Activated CD4-positive, CD25-positive, alpha-beta regulatory T cell (primary cell): ENCODE measurements at places on chromosomes 2 and 18.

- DNase-seq: no peak
These were observed 114.0 kb downstream of the GATA6 start for GRCh38 chr18:22283397-22283796.

- DNase-seq: no peak
These were observed 377.7 kb downstream of the TDRD15 start for GRCh38 chr2:21501376-21502027.

DNA sequence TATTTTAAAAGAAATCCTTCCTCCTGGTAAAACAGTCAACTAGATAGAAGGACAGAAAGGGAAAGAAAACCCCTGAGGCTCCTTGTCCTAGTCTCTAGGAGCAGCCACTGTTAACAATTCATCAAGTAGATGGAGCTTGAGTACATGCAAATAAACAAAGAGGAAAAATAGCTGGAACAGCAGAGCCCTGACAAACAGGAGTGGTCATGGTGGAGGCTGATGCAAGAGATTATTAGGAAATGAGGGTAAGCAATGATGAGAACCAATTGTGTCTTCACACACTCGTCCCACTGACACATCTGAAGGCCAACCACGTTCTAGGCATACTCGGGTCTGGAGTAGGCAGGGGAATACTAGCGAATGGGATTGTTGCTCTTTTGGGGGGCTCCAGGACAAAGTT lies 9.2 kb downstream of the DLGAP1 start:
- no peak for DNase-seq

DNA sequence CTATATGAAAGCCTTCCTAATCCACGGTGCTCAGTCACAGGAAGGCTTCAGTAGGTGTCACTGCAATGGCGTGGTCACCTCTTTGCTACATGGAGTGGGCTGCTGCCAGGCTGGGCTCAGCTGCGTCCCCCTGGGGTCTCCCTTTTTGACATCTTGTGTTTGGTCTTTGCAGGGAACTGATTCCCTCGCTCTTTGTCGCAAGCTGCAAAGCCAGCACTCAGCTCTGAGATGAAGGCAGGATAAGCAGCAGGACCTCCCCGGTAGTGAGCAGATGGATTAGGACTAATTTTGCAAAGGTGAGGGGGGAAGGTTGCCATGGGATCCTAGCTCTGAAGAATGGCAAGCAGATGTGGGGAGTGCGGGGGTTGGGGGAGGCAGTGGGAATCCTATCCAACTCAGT lies 173.9 kb upstream of the ARL4C start:
- DNase-seq: no peak

DNA sequence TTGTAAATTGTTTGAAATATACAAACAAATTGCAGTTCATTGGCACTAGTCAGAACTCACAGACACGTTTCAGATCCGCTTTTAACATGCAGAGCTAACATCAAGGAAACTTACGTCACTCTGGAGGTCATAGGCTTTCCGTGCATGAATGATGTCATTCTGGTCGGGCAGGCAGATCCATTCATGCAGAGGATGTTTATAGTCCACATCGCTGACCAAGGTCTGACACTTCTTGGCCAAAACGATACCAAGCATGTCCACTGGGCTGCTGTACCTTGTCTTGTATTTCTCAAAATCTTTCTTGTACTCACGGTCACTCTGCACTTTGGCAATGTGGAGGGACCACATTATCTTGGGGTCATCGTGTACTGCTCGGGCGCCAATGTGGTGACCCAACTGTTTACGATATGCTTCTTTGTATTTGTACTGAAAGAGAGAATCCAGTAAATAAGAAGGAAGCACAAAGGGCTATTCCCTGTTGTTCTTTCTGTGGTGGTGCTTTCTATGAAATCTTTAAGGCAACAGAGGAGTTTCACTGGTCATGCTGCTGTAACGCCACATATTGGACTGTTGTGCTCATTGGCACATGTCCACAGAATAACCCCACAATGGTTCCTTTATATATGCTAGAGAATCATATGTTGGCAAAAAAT lies 114.8 kb downstream of the NEB start:
- no peak for DNase-seq

DNA sequence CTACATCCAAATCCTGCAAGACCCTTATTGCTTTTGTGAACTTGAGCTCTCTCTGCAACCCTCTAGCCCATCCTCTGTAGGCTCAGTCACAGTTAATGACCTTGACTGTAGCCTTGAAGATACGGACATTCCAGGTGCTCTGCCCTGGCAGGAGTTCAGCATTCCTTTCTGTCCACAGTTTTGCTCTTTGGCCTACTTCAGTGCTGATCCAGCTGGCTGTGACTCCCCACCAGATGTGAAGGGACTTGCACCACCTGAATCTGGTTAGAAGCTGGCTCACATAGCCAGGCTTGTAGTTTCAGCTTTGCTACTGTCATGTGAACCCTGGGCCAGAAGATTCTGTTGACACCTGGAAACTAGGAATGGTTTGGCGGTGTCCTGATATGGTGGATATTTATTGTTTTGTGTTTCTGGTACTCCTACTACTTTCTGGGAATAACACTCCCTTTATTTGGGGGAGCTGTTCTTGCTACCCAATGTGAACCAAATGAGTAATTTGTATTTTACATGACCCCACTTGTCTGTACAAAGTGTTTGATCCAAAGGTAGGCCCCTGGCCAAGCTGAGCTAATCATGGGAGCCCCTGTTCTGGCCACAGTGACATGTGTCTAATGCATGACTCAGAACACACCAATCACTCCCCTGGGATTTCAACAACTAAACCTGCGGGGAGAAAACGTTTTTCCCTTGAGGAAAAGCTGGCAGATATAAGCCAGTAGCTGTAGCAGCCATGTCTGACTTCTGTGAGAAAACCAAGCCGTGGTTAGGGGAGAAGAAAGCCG lies 73.4 kb downstream of the CDCA7 start:
- no peak for DNase-seq

DNA sequence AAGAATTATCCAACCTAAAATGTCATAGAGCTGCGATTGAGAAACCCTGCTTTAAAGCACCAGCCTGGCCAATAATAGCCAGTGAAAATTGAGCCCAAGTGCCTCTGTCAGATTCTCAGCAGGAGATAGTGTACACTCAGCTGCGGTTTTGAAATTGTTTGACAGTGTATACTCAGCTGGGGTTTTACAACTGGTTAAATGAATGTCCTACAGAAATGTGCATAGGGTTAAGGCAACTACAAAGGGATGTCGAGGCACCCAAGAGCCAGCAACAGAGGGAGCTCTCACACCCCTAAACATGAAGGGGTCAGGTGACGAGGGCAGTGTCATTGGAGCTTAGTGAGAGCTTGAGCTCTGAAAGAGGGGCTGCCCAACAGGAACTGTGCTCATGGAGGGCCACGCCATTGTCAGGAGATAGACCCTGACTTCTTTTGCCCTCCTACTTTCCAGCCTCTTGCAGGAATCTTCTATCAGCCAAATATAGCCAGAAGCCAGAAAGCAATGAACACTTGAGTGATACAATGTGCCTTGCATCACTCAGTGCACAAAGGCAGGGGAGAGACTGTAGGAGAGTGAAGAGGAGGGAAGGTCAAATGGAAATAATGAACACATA lies 15.1 kb downstream of the ACTG2 start:
- DNase-seq: no peak

DNA sequence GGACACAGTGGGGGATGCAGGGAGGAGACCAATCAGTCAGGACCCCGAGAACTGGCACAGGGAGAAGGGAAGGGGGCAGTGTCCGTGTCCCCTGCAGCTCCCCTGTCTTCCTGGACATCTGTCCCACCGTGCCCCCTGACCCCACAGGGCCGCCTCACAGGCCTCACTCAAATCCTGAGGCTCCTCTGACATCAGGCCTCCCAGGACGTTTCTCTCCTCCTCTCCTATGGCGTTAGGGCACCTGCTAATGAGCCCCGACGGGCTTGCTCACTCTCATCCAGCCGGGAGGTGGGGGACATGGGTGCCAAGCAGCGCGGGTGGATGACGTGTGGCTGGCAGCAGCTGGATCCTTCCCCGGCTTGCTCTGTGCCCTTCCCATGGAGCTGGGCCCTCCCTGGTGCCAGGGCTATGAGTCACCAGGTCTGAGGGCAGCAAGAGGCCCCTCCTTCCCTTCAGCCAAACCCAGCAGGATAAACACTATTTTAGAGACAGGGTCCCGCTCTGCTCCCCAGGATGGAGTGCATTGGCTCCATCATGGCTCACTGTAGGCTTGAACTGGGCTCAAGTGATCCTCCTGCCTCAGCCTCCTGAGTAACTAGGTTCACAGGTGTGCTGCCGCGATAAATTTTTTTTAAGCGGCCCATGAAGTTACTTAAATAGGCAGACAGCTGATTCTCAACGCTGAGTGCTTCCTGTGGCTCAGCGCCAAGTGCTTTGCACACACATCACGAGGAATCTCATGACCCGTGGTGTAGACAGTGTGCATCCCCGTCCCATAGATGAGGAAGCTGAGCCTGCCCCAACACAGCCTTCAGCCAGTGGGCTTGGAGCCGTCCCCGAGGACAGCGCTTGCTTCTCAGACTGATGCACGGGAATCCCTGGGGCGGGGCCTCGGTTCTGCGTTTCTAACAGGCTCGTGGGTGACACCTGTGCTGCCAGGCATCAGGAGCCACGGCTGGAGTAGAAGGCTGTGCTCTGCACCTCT lies 64.5 kb upstream of the HDAC4 start:
- no peak for DNase-seq

- DNase-seq: no peak
These were observed 202.3 kb upstream of the KLHL14 start for GRCh38 chr18:32975163-32975436.

DNA sequence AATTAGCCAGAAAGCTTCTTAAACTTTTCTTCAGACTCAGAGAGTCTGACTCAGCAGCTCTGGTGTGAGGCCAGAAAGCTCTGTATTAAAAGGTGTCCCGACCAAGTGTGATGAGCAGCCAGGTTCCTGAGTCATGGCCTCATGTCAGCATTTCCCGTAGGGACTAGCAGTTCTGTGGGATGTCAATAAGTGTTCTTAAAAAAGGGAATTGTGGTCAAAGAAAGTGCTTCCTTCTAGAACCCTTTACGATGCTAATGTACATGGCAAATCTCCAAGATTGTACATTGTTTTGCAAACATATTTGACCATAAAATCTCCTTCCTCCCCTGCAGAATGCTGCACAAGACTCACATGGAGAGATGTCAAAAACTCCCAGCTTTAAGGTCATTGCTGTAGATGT lies 80.1 kb downstream of the PLA2R1 start:
- DNase-seq: no peak

- no peak for DNase-seq
These were observed 74.3 kb upstream of the CCDC150 start for GRCh38 chr2:196565106-196565765.

DNA sequence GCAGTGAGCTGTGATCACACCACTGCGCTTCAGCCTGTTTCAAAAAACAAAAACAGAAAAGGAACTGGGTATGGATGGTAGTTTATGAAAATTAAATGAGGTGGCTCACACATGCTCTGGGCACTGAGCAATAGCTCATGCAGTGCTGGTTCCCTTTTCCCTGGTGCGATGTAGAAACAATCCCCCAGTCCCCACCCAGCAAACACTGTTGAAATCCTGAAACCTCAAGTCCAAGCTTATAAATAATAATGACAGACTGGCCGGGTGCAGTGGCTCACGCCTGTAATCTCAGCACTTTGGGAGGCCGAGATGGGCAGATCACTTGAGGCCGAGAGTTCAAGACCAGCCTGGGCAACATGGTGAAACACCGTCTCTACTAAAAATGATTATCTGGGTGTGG lies 55.4 kb upstream of the SMAD2 start:
- DNase-seq: no peak

DNA sequence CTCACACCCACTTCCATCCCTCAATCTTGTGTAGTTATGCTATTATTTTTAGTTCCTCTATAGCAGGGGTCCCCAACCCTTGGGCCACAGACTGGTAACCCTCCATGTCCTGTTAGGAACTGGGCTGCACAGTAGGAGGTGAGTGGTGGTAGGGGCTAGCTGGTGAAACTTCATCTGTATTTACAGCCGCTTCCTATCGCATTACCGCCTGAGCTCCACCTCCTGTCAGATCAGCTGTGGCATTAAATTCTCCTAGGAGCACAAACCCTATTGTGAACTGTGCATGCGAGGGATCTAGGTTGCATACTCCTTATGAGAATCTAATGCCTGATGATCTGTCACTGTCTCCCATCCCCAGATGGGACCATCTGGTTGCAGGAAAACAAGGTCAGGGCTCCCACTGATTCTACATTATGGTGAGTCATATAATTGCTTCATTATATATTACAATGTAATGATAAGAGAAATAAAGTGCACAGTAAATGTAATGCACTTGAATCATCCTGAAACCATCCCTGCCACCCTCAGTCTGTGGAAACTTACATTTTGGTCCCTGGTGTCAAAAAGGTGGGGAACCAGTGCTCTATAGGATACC lies 1.6 kb upstream of the RAB11FIP5 start:
- DNase-seq: no peak

DNA sequence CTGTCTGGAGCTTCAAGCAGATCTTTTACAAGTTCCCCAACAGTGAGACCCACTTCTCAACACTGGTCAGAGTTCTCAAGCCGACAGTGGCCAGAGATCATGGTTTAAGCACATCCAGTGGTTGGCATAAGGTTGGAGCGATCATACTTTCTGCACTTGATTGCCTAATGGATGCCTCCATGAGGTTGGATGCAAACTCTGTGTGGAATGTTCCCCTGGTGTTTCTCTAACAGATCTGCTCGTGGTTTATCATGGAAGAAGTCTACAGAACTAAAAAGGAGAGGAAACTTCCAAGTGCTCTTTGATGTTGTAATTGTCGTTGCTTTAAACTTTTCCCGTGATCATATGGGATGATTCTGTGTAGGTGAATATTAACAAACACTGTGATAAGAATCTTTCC lies 60.7 kb downstream of the SH3RF3 start:
- DNase-seq: no peak

DNA sequence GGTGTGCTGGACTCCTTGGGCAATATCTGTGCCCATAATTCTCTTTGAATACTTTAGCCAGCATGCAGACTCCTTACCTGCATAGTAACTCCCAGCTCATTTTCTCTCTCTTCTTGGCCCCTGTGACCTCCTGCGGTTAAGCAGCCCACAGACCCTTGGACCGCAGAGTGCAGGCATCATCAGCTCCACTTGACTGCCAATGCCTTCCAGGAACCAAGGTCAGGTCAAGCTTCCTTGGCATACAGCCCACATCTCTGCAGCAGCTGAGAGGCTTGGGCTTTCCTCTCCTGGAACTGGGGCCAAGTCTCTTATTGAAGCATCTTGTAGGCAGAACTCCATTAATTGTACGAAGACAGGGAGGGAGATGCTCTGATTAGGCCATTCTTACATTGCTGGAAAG lies 130.1 kb upstream of the PIEZO2 start:
- DNase-seq: no peak

DNA sequence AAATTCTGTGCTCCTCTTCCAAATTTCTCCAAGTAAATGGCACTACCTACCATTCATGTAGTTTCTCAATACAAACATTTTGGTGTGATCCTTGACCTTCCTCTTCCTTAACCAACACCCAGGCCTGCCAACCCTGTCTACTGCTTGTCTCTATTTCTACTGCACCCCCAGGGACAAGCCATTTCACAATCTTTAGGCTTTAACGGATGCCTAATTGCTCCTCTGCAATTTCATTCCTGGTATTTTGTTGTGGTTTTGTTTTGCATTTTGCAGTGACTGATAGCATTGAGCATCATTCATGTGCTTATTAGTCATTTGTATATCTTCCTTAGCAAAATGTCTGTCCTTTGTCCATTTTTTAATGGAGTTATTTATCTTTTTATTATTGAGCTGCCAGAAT lies 10.0 kb downstream of the FAP start:
- DNase-seq: no peak
